Calu3 (cell line): ENCODE measurements at places on chromosomes 11 and 22. TPM values are rescaled to one million over a fixed set of nuclear protein-coding genes. Genes with fewer than 3 reads are reported as not detected.

The APLNR gene
- not detected in 2 replicates for total RNA-seq

The MEN1 gene
- 39.8 and 41.0 TPM in 2 replicates for total RNA-seq

The FAM76B gene
- 20.4 and 28.2 TPM in 2 replicates for total RNA-seq

The CD6 gene
- total RNA-seq: 0.26 and 0.34 TPM in 2 replicates

The CST6 gene
- 21.5 and 27.2 TPM in 2 replicates for total RNA-seq

The CD3G gene
- total RNA-seq: not detected in 2 replicates

The INCENP gene
- 94.3 and 115 TPM in 2 replicates for total RNA-seq

The KIAA1671 gene
- 63.1 and 67.4 TPM in 2 replicates for total RNA-seq

The EMID1 gene
- total RNA-seq: 1.1 and 2.4 TPM in 2 replicates

The ZNF215 gene
- 1.2 and 1.6 TPM in 2 replicates for total RNA-seq

The WEE1 gene
- 50.7 and 53.6 TPM in 2 replicates for total RNA-seq

The TENM4 gene
- not detected in 2 replicates for total RNA-seq

The IFT27 gene
- total RNA-seq: 41.0 and 47.0 TPM in 2 replicates

The FAM227A gene
- 9.6 and 10.8 TPM in 2 replicates for total RNA-seq

GRCh38 chr11:112588252-112588694 is 327.6 kb upstream of the PLET1 start:
- DNase-seq: peak; percentile 59

- DNase-seq: no peak
Measured at GRCh38 chr11:47514825-47515647, 37.9 kb downstream of the CELF1 start.

DNA sequence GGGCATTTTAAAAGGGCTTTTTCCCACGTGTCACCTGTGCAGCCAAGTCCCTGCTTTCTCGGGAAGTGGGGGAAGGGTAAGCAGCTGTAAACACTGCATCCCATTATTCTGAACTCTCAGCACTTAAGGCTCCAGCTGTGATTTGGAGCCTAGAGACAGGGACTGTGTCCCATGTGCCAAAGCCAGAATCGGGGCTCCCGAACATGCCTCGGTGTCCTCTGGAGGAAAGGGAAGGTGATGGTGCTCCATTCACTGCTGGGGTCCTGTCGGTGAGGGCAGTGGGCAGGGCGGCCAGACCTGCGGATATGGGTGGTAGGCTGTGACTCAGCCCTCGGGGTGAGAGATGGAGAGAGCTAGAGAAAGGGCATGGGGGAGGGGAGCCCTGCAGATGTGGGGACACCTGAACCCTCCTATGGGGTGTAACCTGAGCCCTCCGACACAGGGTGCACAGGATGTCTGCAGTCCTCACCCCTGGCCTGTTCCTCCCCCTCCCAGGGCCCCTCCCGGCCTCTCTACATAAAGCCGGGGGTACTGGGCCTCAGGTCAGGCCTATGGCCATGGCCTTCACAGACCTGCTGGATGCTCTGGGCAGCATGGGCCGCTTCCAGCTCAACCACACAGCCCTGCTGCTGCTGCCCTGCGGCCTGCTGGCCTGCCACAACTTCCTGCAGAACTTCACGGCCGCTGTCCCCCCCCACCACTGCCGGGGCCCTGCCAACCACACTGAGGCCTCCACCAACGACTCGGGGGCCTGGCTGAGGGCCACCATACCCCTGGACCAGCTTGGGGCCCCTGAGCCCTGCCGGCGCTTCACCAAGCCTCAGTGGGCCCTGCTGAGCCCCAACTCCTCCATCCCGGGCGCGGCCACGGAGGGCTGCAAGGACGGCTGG is 31.8 kb downstream of the CAPN1 start:
- no peak for DNase-seq

DNA sequence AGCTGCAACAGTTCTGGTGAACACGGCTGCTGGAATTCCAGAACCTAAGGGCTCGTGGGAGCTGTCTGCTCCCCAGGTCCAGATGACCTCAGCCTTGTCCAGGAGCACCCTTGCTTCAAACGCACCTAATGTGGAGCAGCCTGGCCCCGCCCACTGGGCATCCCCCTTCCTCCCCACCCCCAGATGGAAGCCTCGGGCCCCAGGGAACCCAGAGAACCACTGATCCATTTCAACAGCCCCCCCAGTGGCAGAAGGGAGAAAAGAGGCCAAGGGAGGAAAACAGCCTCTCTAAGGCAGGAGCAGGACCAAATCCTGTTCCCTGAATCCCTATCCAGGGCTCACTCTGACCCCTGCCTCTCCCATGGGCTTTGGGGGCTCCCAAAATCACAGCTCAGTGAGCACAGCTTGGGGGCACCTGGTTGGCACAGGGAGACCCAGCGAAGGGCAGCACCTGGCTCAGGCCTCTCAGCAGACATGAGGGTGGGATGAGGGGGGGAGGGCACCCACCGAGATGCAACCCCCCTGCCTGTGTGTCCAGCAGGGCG is 1.2 kb downstream of the CYTH4 start:
- DNase-seq: no peak

DNA sequence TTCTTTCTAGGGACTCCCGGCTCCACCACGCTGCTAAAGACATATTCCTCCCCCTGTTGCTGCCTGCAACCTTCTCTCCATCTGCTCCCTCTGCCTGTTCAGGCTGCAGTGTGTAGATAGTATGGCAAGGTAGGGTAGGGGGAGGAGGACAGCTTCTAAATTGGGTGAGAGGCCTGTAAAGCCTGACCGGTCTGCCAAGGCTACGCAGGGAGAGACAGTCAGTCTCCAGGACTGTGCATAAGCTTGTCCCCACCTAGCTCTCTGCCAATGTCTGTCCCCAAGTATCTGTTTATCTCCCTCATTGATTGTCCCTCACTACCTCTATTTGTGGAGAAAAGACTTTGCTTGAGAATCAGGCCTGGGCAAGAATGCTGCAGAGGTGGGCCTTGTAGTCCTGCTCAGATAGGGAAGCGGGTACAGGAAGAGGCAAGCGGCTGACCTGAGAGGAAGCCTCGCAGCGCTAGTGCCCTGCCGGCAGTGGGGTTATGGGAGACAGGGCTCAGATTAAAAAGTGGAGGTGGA is 871 bp upstream of the SEZ6L start:
- no peak for DNase-seq

DNA sequence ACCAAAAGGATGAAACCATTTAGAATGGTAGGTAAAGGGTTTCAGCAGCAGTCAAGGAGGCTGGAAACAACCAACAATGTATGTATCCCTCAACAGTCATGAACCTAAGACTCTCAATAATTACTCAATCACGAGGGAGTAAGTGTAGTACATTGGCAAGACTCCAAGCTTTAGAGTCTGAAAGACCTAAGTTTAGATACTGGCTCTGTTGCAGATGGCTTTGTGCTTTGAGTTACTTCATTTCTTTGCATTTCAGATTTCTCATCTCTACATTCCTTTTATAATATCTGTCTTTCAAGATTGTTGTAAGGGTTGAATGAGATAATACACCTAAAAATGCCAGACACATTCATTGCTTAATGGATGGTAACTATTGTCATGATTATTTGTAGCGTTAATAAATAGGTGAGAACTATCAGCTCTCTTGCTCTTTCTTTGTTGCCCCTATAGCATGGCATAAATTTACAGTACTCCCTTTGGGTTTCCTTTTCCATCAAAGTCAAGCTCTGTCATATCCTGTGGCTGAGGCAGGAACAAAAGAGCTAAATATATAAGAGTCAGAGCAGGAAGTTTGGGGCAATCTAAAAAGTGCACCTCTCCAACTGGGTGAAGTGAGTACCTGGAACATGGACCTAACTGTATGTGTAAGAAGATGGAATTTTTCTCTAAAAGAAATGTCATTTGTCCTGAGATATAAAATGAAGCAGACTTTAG is 228.2 kb upstream of the ZC3H12C start:
- no peak for DNase-seq

DNA sequence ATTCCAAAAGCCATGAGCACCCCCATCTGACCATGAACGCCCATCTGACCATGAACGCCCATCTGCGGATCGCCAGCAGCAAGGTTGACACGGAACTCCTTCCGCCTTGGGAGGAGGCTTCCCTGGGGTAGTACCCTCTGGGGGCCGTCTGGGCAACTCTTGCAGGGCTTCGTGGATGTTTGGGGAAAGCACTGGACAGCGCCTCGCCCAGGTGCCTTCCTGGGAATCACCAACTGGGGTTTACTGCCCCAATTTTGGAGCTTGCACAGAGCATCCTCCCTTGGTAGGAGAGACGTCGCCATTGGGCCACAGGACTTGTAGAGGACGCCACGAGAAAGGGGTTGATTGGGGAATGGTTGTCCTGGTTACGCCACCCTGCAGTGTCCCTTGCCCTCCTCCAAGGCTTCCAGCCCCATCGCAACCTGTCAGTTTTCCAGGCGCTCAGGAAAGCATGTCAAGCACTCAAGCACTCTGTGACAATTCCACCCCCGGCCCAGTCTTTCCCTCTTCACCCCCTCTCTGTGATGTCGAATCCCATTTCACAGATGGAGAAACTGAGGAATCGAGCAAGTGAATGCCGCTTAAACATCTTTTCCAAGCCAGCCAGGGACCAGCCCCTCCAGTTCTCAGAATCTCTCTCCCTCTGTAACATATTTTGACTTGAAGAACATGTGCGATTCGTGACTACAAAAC is 914 bp upstream of the PRDM11 start:
- peak; percentile 15 for DNase-seq

DNA sequence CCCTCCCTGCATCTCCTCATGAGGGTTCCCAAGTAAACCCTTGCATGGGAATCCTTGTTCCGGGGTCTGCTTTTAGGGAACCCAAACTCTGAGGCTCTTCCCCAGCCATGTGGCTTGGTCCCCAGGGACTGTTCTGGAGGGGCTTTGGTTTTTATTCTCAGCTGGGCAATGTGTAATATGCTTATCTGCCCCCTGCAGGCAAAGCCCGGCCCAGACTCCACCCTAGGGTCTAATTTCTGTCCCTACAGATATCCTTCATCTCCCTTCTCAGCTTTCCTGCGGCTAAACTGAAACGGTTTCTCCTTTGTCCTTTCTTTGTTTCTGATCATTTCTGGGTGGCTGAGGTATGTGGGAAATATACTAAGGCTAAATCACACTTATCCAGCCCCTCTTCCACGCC is 37.1 kb downstream of the TST start:
- no peak for DNase-seq

DNA sequence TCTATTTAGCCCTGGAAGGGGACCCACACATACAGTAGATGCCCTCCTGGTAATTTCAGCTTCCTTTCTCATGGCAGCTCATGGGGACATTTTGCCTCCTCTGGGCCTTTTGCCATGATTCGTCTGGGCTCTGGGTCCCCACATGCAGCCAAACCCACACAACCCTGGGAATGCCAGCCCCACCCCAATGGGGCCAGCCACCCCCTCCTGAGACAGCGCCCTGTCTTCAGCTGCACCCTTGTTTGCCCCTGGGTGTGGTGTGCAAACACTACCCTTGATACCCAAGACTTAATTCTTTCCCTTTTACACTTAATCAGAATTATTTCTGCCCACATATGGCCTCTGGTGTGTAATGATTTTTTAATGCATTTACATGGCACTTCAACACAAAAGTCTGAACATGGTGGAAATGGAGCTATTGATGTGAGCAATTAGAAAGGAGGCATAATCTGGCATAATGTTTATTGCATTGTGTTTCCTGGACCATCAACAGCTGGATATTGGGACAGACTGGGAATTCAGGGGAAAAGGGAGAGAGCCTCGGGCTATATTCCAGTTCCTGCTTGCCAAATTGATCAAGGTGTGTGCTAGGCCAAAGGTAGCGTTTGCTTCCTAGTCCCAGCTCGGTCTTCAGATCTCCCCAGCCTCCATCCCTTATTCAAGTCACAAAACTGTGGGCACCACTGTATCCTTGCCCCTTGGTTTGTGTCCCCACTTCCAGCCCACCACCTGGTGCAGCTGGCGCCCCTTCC is 85.0 kb upstream of the ANO1 start:
- no peak for DNase-seq

- peak; percentile 15 for DNase-seq
Measured at GRCh38 chr11:66495401-66495854, 15.0 kb upstream of the BBS1 start.

GRCh38 chr11:103602840-103603239 is 433.6 kb upstream of the DDI1 start:
- no peak for DNase-seq

- DNase-seq: no peak
Measured at GRCh38 chr11:120261321-120261720, 21.4 kb downstream of the POU2F3 start.

DNA sequence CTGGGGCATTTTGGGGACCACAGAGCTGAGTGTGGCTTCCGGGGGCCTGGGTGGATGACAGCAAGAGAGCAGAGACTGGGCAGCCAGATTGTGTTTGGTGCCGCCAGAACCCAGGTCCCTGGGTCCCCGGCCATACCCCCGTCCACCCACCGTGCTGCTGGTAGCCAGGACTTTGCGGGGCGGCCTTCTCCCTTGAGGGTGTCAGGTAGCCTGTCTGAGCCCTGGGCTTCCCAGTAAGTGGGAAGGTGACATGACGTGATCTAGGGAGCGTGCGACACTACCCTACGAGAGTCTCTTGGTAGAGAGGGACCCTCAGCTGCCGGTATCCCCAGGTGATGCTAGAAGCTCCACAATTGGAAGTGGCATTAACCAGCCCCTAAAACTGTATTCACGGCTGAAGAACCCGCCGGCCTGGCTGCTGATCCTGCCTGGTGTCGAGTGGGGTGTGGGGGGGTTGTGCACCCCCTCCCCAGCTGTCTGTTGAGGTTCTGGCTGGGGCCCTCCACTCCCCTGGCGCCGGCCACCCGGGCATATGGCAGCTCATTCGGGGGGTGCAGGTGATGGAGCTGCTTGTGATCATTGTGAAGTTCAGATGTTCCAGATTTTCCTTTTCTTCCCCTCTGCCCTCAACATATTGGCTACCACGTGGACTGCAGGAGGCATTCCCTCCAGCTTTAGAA is 66.9 kb downstream of the MPPED1 start:
- no peak for DNase-seq

DNA sequence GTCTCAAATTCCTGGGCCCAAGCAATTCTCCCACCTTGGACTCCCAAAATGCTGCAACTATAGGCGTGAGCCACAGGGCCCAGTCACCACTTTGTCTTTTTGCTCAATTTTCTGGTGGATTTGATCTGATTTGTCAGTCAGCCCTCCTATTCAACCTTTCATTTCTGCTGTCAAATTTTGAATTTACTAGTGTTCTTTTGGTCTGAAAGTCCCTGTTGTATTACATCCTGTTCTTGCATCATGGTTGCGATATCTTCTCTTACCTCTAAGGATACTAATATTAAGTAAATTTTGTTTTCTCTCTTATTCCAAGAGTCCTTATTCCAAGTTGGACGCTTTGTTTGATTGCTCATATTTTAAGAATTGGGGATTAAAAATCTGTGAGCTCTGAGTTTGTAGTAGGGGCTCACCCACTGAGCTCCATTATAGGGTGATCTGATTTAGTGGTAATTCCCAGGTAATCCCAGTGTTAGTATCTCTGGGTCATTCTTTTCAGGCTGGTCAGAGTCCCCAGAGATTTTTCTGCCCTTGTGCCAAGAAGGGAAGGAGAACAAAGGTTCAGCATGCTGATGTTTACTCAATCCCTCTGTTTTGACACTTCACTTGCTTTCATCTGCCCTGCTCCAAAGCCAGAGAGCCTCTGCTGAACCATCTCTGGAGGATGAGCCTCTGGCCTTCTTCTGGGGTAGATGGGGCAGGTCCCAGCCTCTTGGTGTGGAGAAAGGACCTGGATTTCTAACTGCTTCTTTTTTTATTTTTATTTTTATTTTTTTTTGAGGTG is 10.0 kb downstream of the UPB1 start:
- DNase-seq: no peak
